Adrenal gland (tissue), 19 donors: ENCODE measurements at places on chromosomes 3 and 15.

- DNase-seq: peak; percentile 62
Measured at GRCh38 chr3:122893754-122894668, 99.1 kb downstream of the SLC49A4 start.

- DNase-seq: no peak
Measured at GRCh38 chr15:74802290-74802689, 10.3 kb upstream of the LMAN1L start.

DNA sequence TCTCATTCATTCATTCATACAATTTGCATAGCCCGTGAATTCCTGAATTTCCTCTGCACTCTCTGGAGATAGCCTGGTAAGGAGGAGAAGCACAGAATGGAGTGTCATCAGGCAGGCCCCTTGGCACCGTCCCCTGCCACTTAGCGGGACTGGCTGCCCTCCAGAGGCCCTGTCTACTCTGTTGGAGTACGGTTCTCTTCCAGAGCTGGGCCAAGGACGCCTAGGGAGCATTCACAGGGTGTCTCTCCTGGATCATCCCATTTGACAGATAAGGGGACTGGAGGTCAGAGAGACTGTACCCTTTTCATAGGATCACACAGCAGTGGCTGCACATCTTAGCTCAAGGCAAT, 48.0 kb downstream of the PTH1R start:
- peak; percentile 90 for DNase-seq

DNA sequence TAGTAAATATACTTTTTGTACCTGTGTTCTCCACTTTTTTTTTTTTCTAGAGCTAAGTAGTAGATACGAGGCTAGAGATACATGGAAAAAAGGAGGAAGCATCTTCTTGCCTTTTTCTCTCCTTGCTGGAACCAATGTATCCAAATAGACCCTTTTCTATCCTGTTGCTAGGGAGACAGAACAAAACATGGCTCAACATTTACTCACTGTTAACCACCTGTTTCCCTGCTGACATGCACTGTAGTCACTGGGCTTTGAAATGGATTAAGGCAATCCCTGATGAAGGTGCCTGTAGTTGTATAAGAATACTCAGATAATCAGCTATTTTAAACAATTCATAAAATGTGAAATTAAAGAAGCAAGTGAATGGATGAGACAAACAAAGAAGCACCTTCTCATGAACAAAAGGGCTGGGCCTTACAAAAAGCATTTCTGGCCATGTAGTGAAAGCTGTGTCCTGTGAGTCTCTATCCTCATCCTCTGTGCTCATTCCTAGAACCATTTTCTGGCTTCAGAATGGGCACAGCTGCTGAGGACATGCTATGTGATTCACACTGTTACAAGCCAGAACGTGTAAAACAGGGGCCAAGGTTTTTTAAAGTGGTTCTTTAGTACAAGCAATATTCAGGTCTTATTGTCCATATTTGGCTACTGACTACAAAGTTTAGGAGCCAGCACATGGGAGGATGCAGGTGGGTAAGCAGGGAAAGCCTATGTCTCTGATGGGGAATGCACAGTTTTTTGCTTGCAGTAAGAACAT, 100.4 kb upstream of the NDN start:
- no peak for DNase-seq

GRCh38 chr3:105414841-105415240, 48.1 kb downstream of the ALCAM start:
- no peak for DNase-seq

DNA sequence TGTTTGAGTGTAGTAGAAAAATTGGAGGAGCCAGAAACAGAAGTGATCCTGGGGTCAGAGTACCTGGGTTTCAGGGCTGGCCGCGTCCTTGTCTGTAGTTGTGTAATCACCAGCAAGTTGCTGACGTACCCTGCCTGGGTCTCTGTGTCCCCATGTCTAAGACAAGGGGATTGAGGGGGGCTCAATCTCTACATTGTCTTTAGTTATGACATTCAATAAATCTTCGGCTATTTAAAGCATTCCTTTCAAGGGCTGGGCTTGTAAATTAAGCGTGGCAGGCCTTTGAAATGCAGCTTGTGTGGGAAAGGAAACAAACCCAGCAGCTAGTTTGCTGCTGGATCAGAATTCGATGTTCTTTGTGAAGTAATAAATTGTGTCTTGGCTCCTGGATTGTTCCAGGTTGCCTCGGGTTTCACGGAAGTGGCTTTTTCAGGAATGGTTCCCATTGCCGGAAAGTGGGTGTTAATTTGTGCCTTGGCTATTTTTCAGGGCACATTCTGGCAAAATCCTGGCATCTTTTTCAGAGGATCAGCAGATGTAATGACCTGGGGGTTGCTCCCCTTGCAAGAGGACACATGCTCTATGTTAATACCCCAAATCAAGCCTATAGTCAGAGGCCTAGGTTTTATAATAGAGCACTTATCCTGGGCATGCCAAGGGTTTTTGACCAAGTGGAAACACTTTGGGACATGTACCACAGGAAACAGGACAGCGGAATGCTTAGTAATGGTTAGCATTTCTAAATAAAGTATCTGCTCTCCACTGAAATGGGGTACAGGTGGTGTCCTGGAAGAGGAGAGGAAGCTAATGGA, 294.8 kb upstream of the NR2E3 start:
- no peak for DNase-seq

- DNase-seq: no peak
Measured at GRCh38 chr3:151625586-151625985, 108.1 kb upstream of the AADACL2 start.

DNA sequence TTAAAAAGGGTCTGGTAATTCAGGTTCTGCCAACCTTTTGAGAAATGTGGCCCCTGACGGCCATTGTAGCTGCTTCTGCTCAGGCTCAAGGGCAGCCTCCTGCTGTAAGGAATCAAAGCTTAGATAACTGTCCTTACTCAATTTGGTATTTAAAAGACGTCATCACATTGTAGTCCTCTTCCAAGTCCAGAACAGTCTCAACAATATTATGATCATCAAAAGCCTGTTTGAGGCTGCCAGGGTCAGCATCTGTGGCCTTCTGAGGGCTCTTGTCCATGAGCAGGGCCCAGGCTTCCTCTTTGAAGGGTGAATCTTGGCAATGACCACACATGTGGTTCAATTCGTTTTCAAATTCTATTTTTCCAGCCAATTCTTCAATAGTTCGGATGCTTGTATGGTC, 6.0 kb downstream of the C3orf62 start:
- peak; percentile 76 for DNase-seq

- DNase-seq: no peak
Measured at GRCh38 chr15:57281321-57281720, 95.0 kb upstream of the CGNL1 start.

DNA sequence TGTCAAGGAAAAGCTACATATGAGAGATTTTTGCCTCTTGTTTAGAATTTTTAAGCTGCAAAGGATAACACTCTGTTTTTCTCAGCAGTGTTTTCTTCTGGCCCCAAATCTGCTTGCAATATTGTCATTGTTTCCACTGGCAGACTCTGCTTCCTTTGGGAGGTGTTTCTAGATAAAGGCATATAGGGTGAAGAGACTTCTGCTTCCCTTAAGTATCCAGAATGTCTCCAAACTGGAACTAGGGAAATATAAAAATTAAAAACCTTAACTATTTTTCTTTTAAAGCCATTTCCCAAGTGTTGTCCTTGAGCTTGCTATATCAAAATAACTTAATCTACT, 225.8 kb downstream of the CGGBP1 start:
- DNase-seq: no peak

GRCh38 chr15:64717735-64718495, 57.5 kb downstream of the RBPMS2 start:
- no peak for DNase-seq

- DNase-seq: no peak
Measured at GRCh38 chr3:18892047-18892446, 256.3 kb upstream of the KCNH8 start.

GRCh38 chr15:99464137-99464536, 101.6 kb upstream of the MEF2A start:
- no peak for DNase-seq

GRCh38 chr15:34160735-34161134, 49.2 kb downstream of the KATNBL1 start:
- no peak for DNase-seq

DNA sequence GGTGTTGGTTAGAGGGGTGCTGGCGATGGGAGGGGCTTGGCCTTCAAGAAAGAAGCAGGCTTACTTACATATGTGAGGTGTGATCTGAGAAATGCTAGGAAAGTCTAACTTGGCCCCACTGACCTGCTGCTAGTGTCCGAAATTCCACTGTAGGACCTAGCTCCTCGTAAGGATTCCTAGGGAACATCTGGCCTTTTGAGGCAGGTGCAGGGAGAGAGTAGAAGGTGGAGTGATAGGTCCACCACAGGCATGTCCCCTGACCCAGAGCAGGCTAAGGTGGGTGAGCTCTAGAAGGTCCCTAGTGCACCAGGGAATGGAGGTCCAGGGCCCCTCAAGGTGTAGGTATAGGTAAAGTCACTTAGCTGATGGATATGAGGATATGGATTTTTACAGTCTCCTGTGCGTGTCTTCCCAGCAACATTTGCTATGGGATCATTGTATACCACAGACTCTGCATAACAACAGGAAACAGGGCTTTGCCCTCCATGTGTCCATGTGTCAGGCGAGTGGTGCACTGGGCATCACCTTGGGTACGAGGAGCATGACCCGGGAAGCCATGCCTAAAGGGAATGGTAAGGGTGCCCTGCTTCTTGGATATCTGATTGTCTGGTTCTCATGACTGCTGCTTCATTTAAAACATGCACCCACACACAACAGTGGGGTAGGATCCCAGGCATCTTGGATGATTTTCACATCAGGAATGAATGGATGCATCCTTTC, 32.6 kb downstream of the POMGNT2 start:
- no peak for DNase-seq

GRCh38 chr3:49120096-49120437, 556 bp downstream of the USP19 start:
- no peak for DNase-seq

DNA sequence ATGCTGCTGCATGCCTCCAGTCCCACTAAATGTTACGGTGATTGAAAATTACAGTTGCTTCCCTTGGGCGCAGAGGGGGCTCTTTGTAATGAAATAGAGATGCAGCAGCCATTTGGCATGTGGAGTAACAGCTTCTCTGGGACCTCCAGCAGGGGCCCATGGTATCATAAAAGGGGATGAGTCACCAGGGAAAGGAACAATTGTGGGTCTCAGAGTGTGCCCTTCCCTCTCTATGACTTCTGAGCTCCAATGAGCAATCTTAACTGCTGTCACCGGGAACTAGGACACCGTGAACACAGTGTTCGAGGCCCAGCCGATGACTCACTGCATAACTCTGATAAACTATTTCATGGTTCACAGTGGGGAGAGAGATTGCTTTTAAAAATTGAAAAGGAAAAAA, 164.8 kb upstream of the NUDT16 start:
- DNase-seq: peak; percentile 79

DNA sequence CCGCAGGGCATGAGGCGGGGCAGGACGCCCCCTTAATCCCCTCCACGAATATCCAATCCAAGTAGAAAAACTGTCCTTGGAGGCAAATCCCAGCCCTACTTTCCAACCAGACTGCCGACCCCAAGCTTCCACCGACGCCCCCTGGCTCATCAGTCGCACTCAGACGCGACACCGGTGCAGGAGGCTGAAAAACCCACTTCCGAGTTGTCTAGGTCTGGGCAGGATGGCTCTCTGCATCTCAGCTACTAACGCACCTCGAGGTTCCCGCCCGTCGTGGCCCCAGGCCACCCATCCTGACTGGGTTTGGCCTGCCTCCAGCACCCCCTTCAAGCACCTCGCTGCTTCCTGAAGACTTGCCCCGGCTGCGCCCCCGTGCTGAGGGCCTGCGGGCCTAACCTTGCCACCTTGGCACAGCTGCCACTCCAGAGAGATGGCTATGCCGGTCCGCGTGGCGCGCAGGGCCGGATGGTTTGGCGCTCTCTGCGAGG, 15.5 kb downstream of the RGMA start:
- DNase-seq: no peak

DNA sequence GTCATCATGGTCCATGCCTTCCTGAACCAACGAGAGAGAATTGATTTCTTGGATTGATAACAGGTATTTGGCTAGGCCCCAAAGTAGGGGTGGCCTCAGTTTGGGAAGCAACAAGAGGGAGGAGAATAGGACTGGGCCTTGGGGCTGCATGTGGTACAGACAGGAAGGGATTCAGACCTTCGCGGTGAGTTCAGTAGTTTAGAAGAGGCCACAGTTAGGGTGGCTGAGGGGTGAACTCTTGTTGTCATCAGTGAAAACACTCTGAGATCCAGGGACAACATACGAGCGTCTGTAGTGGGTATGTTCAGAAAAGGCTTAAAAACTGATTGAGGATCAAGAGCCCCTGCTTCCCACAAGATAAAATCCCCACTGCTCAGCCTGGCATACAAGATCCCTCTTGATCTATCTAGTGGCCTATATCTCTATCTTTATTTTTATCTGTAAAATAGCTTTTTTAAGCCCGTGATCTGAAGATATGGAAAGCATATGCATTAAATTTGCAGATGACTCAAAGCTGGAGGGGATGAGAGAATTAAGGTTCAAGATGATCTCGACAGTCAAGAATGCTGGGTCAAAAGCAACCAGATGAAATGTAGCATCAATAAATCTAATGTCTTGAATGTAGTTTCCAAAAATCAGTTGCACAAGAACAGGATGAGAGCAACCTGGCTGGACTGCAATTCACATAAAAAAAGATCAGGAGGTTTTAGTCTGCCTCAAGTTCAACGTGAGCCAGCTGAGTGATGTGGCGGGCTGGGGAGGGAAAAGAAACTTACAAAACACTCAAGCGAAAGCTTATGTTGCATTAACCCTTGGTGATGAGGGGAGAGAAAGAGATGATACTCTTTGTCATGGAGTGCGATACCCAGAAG, 221.1 kb upstream of the TLE3 start:
- no peak for DNase-seq

DNA sequence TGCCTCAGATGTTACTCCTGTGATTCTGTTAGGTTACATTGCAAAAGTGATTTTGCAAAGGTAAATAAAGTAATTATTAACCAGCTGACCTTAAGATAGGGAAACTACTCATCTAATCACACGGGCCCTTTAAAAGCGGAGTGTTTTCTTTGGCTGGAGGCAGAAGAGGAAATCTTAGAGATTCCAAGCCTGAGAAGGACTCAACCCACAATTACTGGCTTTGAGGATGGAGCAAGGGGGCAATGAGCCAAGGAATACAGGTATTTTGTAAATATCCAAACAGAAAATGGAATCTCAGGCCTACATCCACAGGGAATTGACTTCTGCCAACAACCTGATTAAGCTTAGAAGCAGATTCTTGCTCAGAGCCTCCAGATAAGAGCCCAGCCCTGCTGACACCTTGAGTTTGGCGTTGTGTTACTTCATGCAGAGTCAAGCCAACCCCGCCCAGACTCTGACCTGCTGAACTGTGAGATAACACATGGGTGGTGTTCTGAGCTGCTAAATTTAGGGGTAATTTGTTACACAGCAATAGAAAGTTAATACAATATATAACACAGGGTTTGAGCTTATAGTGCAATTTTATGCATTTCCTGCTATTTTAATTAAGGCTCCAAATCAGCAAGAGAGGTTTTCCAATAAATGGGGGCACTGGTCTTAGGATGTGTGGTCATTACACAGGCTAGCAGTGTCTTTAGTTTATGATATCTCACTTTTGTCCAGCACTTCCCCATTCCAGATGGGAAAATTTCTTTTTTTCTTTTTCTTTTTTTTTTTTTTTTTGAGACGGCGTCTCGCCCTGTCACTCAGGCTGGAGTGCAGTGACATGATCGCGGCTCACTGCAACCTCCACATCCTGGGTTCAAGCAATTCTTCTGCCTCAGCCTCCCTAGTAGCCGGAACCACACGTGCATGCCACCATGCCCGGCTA, 19.5 kb downstream of the NFKBIZ start:
- DNase-seq: no peak

GRCh38 chr3:19467761-19468160, 319.5 kb downstream of the KCNH8 start:
- DNase-seq: no peak

- peak; percentile 64 for DNase-seq
Measured at GRCh38 chr3:67655364-67656121, 1.1 kb upstream of the SUCLG2 start.
